ENCODE measurements at places on chromosomes 11 and 22.

GRCh38 chr22:48135592-48135991, 1373.1 kb downstream of the TBC1D22A start:
- peak; percentile 14 for DNase-seq

GRCh38 chr11:68412593-68413475, 47.7 kb upstream of the PPP6R3 start:
- no peak for DNase-seq

- no peak for DNase-seq
Observed at GRCh38 chr11:118049771-118050170, 27.1 kb upstream of the TMPRSS4 start.

- DNase-seq: no peak
Observed at GRCh38 chr11:33147559-33147958, 13.7 kb downstream of the CSTF3 start.

- DNase-seq: no peak
Observed at GRCh38 chr11:30244265-30244664, 13.5 kb downstream of the FSHB start.

GRCh38 chr11:569158-569885, 6.9 kb upstream of the PHRF1 start:
- no peak for DNase-seq

DNA sequence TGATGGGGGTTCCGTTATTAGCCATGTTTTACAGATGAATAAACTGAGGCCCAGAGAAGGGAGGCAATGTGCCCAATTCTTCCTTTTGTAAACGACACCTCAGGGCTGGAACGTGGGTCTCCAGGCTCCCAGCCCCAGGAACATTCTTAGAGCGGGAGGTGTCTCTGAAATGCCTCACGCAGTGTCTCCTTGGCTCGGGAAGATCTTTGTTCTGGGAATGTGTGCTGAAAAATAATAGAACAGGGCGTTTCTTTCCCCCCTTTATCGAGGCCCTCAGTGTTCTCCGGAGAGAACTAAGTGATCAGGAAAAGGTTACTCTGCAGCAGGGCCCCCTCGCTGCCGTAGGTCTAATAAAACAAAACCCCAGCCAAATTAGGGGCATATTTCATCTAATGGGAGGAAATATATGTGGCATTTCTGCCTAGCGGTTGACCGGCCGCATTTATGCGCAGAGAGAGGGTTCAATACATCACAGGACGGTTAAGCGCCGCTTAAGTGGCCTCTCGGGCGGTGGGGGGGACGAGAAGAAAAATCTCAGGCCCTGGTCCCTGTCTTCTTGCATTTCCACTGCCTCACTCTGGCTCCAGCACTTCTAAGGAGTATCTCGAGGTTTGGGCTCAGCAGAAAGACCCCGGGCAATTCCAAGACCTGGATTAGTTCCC, 564.3 kb downstream of the MN1 start:
- no peak for DNase-seq

Measured in NCI-H187 treated with DMSO at 0.1 percent for 48 hours (cell line).